ENCODE measurements at places on chromosomes 2 and 18.

GRCh38 chr18:68532328-68532885 is 182.5 kb downstream of the TMX3 start:
- DNase-seq, result peak; percentile 12

GRCh38 chr2:120886534-120887319 is 151.1 kb downstream of the GLI2 start:
- DNase-seq, result no peak

- DNase-seq, result no peak
Observed at GRCh38 chr18:73646196-73646595, 501.4 kb downstream of the FBXO15 start.

- peak; percentile 67 for DNase-seq
Observed at GRCh38 chr2:222241128-222241870, 57.5 kb downstream of the PAX3 start.

DNA sequence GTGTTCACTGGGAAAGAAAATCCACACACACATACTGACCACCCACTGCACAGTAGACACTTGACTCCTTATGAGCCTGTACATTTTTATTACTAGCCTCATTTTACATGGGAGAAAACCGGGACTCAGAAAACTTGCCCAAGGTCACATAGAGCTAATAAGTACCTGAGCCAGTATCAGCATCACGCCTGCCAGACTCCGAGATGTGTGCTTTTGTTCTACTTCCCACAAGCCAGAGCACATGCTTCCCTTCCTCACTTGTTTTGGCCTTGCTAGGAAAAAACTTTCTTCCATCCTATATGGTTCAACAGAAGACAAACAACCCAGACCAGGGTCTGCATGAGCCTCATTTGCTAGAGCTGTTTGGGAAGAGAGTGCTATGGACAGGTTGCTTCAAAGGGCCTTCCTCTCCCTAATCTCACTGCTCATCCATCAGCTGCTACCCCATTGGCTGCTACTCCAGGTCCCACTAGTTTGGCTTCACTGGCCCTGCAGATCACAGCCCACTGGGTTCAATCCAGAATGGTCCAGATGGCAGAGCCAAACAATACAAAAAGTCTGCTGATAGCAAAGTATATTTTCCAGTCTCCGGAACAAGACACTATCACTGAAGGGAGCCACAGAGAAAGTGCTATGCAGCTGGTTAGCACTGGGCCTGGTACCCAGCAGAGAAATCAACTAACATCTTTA is 63.9 kb downstream of the STK39 start:
- no peak for DNase-seq
